Left lung (tissue), 14 donors: ENCODE measurements at places on chromosomes 11 and 22. TPM values are rescaled to one million over a fixed set of nuclear protein-coding genes. Genes with fewer than 3 reads are reported as not detected.

- no peak for DNase-seq
These were observed 175.8 kb downstream of the DSCAML1 start for GRCh38 chr11:117621226-117621625.

Gene STK33
- polyA plus RNA-seq: 28.0 TPM

GRCh38 chr11:8584511-8584910 lies 9.5 kb downstream of the STK33 start:
- DNase-seq: no peak

DNA sequence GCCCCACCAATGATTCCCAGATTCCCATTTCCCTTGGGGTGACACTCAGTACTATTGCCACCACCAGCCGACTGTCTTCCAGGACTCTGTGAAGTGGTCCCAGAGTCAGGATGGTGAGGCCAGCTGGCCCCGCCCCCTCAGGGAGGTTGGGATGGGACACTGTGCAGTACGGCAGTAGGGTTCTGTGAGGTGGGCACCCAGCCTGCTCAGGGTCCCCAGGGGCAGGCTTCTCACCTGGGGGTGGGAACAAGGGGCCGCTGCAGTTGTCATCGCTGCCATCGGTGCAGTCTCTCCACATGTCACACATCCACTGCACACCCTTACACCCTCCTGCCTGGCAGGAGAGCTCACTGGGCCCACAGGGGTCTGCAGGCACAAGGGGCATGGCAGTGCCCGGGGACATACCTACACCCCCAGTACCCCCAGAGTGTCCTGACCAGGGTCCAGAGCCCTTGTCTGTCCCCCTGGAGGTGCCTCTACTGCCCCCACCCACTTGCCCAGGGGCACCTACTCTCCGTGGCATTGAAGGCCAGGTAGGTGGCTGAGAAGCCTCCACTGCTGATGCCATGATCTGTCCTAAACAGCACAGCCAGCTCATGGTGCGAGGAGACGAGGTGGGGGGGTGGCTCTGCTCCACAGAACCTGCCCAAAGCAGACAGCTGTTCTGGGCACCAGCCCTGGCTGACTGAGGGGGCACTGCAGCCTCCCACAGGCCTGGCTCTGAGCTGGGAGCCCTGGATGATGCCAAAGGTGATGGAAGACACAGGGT lies 1.9 kb upstream of the C1QTNF5 start:
- DNase-seq: no peak

GRCh38 chr11:133134314-133135173 lies 397.8 kb downstream of the OPCML start:
- no peak for DNase-seq

Gene ACR
- polyA plus RNA-seq: 0.27 TPM

DNA sequence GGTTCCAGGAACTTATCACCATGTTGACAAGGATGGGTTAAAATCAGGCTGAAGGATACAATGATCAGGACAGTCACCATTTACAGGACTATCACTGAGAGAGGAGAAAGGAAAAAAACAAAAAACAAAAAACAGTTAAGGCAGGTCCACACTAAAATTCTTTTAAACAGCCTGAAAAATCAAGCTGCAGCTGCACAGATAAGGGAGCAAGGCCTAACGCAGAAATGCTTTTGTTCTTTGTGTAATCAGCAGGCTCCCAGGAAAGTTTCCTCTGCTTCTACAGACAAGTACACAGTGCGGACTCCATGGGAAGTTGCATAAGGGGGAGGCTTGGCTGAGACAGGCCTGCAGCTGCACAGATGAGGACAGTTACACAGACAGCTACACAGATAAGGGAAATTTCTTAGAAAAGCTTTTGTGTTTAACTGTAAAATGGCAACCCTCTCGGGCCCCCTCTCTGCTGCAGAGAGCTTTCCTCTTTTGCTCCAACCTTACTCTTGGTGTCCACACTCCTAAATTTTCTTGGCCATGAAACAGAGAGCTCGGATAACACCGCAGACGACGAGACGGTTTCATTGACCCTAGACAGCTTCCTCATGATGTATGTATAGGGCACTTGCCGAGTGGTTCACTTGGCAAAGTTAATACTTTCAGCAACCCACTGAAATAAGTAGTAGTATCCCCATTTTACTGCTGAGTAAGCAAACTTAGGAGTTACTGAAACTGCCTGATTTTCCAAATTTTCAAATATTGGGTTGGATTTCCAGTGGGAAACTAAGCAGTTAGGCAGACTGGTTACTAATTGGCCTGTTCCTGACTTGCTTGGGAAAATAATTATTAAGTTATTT lies 45.5 kb downstream of the PIWIL3 start:
- peak; percentile 77 for DNase-seq

Gene CRACR2B
- 14.2 TPM for polyA plus RNA-seq

- no peak for DNase-seq
These were observed 80.3 kb downstream of the CASP12 start for GRCh38 chr11:104817973-104818372.

Gene TBX1
- polyA plus RNA-seq: 8.7 TPM

Gene GRM5
- 0.03 TPM for polyA plus RNA-seq

DNA sequence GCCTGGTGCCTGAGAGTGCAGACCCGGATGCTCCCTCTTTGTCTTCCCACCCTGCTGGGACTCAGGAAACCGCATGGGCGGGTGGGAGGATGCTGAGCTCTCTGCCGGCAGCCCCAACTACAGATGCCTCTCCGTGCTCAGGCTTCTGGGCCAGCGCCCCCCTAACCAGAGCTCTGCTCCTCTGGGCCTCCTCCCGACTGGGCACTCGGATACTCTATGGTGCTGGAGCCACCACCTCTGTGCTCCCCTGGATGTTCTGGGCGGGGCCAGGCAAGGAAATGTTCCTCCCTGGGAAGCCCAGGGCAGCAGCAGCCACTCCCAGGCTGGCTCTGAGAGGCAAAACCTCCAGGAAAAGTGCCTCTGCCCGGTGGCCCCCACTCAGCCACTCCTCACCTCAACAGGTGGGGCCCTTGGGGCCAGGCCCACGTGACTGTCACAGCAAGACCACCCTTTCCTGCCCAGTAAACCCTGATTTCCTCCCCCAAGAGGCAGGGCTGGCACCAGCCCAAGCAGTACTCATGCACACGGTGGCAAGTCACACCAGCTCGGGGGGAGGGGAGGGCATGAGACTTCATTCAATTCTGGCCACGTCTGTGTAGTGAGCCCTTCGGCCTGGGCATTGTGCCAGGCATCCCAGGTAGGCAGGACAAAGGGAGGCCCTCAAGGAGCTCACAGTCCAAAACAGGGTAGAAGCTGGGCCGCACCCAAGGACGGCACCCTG lies 54.7 kb upstream of the TCF20 start:
- DNase-seq: no peak

Gene COPB1
- 152 TPM for polyA plus RNA-seq

DNA sequence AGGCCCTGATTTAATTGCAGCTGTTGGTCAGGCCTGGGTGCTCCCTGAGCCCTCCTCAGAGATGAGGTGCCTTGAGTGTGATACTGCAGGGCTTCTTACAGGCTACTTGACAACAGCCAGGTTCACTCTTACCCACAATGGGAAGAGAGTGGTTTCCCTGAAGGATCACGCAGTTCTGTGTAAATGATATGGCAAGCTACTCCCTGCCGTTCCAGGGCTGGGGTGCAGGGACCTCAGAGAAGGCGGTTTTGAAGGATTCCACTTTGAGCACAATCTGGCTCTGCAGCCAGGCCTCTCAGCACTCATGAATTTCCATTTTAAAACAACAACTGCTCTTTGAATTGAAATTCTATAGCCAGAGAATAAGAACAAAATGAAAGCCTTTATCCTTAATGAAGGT lies 92.9 kb downstream of the SLC17A6 start:
- no peak for DNase-seq

DNA sequence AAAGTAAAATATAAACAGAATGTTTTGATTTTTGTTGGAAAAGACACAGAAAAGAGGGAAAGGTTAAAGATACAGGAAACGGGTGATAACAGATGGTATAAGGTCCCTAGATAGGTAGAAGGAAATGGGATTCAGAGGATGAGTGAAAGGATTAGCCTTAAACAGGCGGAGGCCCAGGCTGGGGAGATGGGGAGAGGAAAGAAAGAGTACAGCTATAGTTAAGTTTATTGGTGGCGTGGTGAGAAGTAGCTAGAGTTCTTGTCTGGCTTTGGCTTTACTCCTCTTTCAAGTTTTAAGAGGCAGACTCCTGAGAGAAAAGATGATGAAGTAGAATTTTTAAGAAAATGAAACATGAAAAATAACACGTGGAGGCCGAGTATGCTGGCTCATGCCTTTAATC lies 13.7 kb downstream of the ZBTB44 start:
- no peak for DNase-seq

DNA sequence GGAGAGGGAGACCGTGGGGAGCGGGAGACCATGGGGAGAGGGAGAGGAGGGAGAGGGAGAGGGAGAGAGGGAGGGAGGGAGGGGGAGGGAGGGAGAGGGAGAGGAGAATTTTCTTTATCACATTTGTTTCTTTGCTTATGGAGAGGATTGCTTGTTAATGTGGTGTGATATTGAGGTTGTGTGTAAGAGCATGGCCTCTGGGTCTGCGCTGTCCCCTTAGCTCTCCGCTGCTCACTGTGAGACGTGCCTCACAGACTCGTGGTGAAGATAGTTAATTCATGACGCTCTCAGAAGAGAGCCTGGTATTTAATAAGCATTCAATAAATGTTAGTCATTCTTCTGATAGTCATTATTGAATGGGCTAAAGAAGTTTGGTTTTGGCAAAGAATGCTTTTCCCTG lies 26.2 kb downstream of the PPFIA1 start:
- no peak for DNase-seq

DNA sequence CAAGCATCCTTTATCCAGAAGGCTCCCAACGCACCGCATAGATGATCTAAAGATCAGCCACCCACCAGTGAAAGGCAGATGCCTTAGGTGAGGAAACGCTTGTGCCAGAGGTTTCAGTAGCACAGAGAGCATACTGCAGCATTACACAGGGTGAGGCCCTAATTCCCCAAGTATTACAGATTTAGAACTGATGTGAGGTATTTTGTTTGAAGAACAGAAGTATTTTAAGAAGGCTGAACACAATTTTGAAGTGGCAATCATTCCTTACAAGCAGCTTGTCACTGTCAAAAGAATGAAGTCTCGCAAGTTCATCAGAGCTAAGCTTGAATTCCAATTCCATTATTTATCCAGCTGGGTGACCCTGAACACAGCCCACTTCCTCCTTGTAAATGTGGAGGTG lies 70.0 kb upstream of the FAT3 start:
- DNase-seq: no peak

Gene PLA2G3
- 0.14 TPM for polyA plus RNA-seq

- no peak for DNase-seq
These were observed 130.5 kb downstream of the GRIA4 start for GRCh38 chr11:105740164-105740903.

Gene FXYD2
- polyA plus RNA-seq: 4.5 TPM

DNA sequence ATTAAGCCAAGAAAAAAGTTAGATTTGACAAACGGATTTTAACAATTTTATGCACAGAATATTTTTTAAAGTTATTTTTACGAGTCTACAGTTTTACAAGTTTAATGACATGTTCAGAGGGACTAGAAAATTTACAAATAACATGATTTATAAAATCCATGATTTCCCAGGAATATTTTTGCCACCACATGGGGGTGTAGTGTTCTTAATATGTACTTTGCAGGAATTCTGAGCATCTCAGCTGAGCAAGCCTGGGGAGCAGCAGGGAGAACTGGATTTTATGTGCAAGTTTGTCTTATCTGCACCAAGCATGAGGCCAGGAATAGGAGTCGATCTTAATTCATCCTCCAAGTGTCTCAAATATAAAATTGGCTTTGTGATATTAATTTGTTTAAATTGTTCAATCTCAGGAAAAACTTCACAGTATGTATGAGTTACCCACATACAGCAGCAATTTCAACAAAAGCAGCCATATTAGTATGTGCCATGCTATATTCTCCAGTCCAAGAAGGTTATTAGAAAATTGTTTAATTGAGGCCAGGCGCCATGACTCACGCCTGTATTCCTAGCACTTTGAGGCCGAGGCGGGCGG lies 826.3 kb downstream of the DLG2 start:
- no peak for DNase-seq

DNA sequence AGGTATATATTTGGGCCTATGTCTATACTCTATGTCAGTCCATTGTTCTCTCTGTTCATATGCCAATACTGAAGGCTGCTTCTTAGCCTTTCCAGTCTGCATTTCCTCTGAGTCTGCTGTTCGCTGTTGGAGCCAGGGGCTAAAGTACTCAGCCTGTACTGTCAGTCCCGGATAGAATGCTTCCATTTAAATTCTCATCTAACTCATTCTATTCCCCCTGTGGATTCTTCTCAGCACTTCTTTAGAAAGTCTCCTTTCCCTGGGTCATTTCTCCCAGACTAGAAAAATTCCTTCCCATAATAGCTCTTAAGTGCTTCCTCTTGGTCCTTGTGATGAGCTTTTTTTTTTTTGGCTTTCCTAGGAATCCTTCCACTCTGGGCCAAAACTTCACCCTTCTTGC lies 293.1 kb downstream of the KIRREL3 start:
- DNase-seq: no peak

Gene NEU3
- polyA plus RNA-seq: 14.3 TPM

GRCh38 chr11:43404836-43405479 lies 46.2 kb downstream of the TTC17 start:
- DNase-seq: no peak

GRCh38 chr11:60370811-60371298 lies 7.5 kb upstream of the MS4A7 start:
- DNase-seq: no peak

DNA sequence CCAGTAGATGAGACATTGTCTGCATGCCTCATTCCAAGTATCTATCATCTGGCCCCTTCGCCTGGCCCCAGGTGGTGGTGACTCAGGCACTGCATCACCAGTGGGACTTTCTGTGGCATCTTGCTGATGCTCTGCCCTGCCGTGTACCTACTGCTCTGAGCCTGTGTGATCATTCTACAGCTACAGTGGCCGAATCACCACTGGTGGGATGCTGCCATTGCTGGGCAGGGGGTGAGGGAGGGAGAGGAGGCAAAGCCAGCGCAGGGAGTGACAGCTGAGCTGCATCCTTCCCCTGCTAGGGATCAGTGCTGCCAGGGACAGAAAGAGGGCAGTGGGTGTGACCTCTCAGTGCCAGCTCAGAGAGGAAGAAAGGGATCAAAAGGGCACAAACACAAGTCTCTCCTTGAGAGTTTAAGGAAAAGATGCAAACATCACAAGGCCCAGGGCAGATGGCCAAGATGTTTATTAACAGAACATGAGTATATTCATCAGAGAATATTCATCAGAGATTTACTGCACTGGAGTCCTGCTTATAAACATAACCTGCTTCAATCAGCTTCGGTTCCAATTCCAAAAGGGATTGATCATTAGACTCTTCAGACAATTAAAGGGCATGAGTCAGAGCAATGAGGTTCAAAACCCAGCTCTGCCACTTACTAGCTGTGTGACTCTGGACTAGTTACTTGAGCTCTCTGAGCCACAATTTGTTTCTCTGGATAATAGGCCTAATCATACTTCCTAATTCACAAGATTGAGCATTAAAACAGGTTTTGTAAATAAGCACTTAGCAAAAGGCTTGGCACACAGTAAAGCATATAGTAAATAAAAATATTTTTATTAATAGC lies 109.8 kb downstream of the NAT10 start:
- no peak for DNase-seq
